ENCODE measurements at places on chromosomes 13 and 19.

- DNase-seq, result no peak
Measured at GRCh38 chr13:30033681-30034457, 183.5 kb upstream of the UBL3 start.

- no peak for DNase-seq
Measured at GRCh38 chr13:30341815-30342570, 34.6 kb upstream of the KATNAL1 start.

- no peak for DNase-seq
Measured at GRCh38 chr13:106374631-106375030, 160.8 kb downstream of the EFNB2 start.

- no peak for DNase-seq
Measured at GRCh38 chr13:94305033-94305432, 174.4 kb downstream of the DCT start.

GRCh38 chr13:60583911-60584753, 187.1 kb downstream of the TDRD3 start:
- DNase-seq, result no peak

DNA sequence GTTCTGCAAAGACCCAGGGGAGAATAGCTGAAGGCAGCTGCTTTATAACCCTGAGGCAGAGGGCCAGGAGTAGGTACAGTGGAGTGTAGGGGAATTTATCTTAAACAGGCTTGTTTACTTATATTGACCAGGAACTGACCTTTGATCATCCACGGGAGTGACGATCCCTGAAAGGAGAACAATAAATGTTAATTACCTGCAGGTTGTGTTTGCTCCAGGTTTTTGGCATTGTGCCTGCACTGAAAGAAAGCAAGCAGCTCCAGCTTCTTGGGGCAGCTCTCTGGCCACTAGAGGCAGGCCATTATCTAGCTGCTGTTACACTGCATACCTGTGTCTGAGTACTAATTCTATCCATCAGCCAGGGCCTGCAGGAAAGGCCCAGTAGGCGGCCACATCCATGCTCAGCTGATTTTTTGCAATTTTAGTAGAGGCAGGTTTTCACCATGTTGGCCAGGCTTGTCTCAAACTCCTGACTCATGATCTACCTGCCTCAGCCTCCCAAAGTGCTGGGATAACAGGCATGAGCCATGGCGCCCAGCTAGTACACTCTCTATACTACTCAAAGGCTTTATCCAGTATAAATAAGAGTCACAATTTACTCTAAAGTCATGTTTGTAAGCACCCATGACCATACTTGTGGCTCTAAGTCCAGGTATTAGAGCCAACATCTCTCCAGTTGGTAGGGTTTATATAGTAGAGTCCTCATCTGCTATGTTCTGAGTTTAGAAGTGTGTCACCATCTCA, 8.5 kb upstream of the ZNF91 start:
- no peak for DNase-seq

DNA sequence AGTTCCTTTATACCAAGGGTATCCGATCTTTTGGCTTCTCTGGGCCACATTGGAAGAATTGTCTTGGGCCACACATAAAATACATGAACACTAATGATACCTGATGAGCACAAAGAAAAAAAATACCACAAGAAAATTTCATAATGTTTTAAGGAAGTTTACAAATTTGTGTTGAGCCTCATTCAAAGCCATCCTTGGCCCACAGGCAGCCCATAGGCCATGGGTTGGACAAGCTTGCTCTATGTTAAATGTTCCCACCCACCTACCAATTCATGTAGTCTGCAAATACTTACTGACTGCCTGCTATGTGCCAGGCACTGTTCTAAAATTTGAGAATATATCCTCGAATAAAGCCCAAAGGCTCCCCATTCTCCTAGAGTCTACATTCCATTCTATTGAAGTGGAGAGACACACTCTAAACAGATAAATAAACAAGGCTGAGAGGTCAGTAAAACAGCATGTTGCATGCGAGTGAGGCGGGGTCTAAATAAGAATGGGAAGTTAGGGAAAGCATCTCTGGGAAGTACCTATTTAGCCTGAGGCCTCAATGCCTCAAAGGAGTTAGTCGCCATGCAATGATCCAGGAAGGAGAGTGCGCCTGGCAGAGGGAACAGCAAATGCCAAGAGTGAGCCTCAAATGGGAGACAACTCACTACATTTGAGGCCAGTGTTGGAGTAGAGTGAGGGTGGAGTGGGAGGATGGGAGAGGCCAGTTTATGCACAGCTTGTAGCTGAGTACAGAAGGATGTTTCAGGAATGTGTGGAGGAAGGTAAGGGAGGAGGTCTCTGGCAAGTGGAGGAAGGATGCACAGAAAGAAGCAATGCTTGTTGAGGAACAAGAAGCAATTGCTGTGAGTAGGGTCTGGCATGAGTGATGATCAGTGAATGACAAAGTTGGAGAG, 52.5 kb upstream of the CLDN10 start:
- no peak for DNase-seq

Measured in right kidney (tissue), 9 donors.